Upper lobe of right lung (tissue), 1 donor: ENCODE measurements at places on chromosomes 4 and X. TPM values are rescaled to one million over a fixed set of nuclear protein-coding genes. Genes with fewer than 3 reads are reported as not detected.

GRCh38 chrX:26581091-26581490 lies 365.1 kb downstream of the MAGEB5 start:
- DNase-seq, result no peak

The ERVMER34-1 gene
- total RNA-seq, result 1.0 TPM

GRCh38 chr4:187666697-187667494 lies 328.7 kb upstream of the ZFP42 start:
- DNase-seq, result no peak

DNA sequence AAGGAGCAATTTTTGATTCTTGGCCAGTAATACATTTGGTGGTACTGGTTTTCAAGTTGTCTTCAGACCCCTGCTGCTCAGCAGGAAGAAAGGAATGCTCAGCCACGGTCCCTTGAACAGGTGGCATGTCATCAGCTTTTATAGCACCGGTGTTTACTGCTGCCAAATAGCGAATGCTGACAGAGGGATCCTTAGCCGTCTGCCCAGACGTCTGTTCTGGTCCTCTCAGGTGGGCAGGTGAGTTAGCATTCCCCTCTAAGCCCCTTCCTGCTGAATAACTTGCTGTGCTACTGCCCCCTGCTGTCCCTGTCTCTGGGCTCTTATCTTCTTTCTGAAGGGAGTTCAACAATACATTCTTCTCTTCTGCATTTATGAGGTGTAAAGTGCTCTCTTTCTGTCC lies 28.4 kb downstream of the BOD1L1 start:
- no peak for DNase-seq

The GLRA2 gene
- total RNA-seq, result not detected

DNA sequence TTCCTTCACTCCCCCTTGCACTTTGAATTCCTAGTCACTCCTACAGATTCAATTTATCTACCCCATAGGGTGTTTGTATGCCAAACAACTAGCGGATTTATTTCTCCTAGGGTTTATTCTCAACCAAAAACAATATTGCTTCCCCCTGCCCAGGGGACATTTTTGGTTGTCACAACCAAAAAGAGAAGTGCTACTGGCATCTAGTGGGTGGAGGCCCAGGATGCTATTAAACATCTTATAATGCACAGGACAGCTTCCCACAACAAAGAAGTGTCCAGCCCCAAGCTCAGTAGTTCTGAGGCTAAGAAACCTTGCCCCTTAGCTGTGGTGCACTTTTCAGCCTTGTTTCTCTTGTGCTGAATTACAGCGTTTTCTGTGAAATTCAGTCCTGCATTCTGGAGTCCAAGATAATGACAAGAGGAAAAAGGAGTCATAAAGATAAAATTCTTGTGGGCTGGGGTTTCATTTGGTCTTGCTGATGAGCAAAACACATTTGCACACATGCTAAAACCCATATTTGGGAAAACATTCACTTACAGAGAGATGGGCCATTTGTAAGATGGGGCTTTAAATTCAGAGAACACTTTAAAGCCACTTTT lies 11.2 kb upstream of the SYTL4 start:
- DNase-seq, result no peak

DNA sequence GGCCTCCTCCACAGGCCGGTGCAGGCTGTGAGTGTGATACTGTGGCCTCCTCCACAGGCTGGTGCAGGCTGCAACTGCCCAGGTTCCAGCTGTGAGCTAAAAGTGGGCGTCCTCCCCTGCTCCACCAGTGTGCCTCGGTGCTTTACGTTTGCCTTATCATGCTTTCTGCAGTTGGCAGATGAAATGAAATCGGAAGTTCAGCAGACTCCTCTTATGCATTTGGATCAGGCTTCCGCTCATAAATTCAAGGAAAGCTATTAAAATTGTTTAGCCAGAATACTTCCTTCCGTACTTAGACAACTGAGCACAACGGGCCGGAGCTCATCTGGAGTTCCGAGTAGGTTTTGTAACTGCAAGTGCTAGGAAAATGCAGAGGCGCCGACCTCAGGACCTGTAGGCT lies 12.0 kb downstream of the CYP4V2 start:
- DNase-seq, result no peak

DNA sequence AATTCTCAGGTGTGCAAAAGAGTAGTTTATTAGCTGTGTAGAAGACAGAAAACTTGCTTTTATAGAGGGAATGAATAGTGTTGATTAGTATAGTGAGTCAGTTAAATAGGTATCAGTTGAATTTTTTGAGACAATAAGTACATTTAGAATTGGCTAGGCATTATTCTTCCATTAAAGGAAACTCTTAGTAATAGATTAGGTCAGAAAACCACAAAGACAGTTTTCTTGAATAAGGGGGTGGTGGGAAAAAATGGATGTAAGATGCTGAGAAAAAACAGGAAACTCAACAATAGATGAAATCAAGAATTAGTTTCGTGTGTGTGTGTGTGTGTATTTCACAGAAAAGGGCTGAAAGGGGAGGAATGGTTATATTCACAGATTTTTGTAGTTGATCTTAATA lies 16.8 kb downstream of the CD38 start:
- DNase-seq, result no peak

The SPCS3 gene
- 151 TPM for total RNA-seq

DNA sequence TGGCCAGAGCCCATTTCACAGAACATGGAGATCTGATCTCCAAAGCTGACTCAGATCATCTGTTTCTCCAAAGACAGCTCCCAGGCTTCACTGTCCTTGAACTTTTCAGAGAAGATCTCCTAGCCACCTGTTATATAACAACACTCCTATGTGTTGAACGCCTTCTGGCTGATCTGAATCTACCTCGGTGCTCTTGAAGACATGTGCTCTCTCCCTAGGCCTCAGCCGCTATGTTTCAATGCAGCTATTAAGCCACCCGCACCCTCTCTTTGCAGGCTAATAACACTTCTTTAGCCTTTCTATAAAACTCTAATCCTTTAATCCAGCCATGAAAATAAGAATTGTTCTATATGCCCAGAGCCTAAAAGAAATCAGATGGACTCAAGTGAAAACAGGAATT lies 34.9 kb downstream of the SEL1L3 start:
- DNase-seq, result no peak

GRCh38 chrX:109624641-109625616 lies at the start of gene KCNE5:
Gene KCNE5 (minus strand): TSS chrX:109625172. CDS start chrX:109625020, 152 bp downstream.
- DNase-seq, result no peak

GRCh38 chr4:79862821-79863220 lies 210.2 kb downstream of the ANTXR2 start:
- DNase-seq, result no peak

DNA sequence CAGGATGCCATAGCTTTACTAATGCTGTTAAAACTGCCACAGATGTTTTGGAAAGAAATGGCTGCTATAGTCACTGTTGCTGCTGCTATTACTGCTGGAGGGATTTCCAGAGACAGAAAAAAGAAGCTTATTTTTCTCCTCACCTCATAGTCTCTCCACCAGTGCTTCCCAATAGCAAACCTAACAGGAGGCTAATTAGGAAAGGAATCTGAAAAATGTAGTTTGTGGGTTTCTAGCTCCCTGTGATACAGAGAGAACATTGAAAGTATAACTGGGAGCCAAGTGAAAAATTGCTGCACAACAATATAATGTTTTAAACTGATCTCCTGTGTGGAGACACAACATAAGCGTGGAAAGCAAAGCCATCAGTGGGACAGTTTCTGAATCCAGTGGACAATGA lies 8.6 kb upstream of the TSPAN7 start:
- no peak for DNase-seq
